ENCODE measurements at places on chromosomes 11 and 22. TPM values are rescaled to one million over a fixed set of nuclear protein-coding genes. Genes with fewer than 3 reads are reported as not detected.

Gene CEP126
- total RNA-seq: 1.3 TPM

Gene OR2D2
- total RNA-seq: 0.18 TPM

Gene AMBRA1
- 16.7 TPM for total RNA-seq

Gene APOL3
- total RNA-seq: 59.1 TPM

Gene KDM4E
- total RNA-seq: not detected

Gene TMEM135
- 15.8 TPM for total RNA-seq

Gene SLC43A1
- total RNA-seq: 14.1 TPM

Gene ZP1
- not detected for total RNA-seq

Gene C11orf65
- total RNA-seq: 0.13 TPM

Gene PHF21A
- 5.4 TPM for total RNA-seq

Gene LMNTD2
- total RNA-seq: 0.56 TPM

Gene MMP13
- not detected for total RNA-seq

Gene SLN
- total RNA-seq: not detected
